Astrocyte of the hippocampus (primary cell): ENCODE measurements at places on chromosomes 5 and 9.

DNA sequence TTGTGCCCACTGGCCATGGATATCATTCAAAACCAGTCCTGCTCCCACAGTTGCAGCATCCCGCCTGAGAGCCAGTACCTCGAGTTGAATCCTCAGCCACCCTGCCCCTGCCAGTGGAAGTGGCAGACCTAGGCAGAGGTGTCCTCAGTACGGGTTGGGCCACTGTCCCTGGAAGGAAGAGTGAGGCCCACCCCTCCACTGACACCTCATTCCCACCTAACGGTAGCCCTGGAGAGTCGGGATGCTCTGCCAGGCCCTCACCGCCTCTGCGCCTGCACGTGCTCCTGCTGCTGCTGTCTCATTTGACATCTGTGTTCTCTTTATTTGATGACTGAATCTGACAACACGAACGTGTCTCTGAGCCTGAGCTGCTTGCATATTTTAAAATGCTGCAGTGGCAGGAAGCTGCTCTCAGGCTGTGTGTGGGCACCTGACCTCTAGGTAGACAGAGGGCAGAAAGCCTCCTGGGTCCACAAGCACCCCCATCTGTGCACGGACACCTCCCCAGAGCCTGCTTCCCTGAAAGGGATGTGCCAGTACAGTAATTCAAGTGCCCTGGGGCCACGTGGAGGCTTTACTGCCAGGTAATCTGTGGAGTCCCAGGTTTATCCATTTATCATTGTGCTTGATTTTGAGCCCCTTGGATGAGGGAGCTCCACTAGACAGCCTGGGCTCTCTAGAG, 194.7 kb downstream of the CACNA1B start:
- DNase-seq = no peak

- DNase-seq = no peak
Measured at GRCh38 chr9:114357911-114358328, 28.3 kb downstream of the ORM2 start.

DNA sequence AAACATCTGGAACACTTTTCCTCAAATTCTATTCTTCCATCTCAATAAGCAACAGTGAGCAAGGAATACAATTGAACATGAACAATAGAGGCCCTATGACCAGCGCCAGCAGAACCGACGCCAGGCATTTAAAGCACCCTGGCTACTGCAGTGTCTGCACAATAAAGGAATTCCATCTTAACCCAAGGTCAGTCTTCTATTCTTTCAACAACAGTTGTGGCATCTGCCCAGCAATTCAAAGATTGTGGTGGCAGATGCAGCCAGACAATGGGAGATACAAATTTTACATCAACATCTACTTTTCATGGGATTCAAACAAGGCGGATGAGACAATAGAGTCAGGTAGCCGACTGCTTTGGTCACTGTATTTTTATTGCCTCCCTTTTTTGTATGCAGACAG, 65.9 kb downstream of the ELL2 start:
- peak; percentile 75 for DNase-seq

GRCh38 chr5:115815006-115815692, 1.3 kb downstream of the CDO1 start:
- no peak for DNase-seq

GRCh38 chr9:84759300-84759750, 89.8 kb downstream of the NTRK2 start:
- no peak for DNase-seq

- DNase-seq = peak; percentile 63
Measured at GRCh38 chr5:180135128-180135955, 63.8 kb upstream of the RNF130 start.

- DNase-seq = no peak
Measured at GRCh38 chr9:93698140-93698908, 121.9 kb downstream of the PHF2 start.

- DNase-seq = no peak
Measured at GRCh38 chr5:37283214-37283820, 34.1 kb upstream of the CPLANE1 start.

- no peak for DNase-seq
Measured at GRCh38 chr5:172114875-172115422, 73.1 kb downstream of the STK10 start.

DNA sequence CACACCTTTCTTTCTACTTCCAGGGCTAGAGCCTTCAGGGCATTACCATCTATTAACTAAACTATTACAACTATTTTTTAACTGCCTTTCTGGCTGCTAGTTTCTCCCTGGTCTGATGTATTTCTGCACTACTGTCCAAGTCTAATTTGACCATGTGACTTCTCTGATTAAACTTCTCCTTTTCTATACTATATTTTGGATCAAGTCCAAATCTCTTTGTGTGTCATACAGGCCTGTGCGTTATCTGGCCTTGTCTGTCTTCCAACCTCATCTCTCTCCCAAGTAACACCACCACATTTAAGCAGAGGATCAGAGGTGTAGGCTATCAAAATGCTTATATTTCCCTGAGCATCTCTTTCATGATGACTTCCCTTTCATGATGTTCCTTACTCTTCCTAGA, 47.2 kb upstream of the OR13F1 start:
- DNase-seq = no peak

GRCh38 chr9:110030632-110031031, 177.3 kb downstream of the C9orf152 start:
- no peak for DNase-seq

GRCh38 chr9:31168161-31168560, 1216.3 kb upstream of the ACO1 start:
- DNase-seq = no peak

GRCh38 chr5:101796427-101796826, 499.7 kb downstream of the SLCO4C1 start:
- no peak for DNase-seq

- DNase-seq = no peak
Measured at GRCh38 chr5:65068410-65068809, 299.7 kb downstream of the CWC27 start.
